ENCODE measurements at places on chromosomes 4 and X.

DNA sequence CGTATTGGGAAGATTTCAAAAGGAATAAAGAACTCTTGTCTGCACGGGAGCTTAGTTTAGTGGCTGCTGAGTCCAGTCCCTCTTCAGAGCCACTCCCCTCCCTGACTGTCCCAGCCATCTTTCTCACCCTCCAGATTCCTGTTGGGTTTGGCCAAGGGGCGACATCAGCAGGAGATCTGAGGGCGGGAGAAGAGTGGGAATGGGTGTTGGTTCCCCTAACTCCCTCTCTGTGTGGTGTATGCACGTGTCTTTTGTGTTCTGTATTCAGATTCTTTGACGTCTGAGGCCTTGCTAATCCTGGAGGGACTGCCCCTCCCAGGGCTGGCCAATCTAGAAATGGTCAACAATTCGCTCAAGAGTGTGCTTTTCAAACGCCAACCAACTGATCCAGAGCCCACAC lies 37.4 kb downstream of the CYTL1 start:
- no peak for DNase-seq

DNA sequence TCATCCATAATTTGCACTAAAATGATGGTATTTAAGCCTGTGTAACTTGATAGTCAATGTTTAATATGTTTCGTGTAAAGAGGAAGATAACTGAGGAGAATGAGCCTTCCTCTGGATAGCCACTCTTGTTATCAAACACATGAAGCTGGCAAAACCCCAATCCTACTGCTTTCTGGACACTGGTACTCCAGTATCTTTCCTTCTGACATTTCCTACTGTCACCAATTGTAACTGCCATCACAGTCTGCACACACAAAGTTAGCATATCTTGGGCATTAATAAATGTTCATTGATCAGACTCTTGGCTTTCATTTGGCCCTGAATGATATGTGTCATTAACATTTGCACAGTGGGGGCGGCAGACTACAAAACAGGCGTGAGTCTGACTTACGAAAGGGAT lies 419.1 kb downstream of the TMA16 start:
- no peak for DNase-seq

- DNase-seq, result no peak
Observed at GRCh38 chr4:68535974-68536373, 40.1 kb downstream of the UGT2B17 start.

GRCh38 chrX:136616987-136617685 lies 30.8 kb upstream of the CD40LG start:
- no peak for DNase-seq

GRCh38 chr4:143417679-143418403 lies 81.2 kb downstream of the GAB1 start:
- DNase-seq, result no peak

DNA sequence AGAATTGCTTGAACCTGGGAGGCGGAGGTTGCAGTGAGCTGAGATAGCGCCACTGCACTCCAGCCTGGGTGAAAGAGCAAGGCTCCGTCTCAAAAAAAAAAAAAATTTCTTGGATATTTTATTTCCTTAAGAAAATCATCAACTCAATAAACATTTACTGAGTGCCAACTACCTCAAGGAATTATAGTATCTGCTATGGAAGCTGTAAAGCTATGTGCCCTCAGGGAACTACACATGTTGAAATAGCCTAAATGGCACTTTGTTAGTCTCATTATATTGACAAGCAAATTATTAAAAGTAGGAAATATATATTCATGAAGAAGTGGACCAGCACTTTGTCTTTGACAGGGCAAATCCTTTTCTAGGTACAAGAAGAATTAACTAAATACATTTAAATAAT lies 40.8 kb downstream of the ELOVL6 start:
- DNase-seq, result no peak
